SW480 (cell line): ENCODE measurements at places on chromosomes 12 and 14.

DNA sequence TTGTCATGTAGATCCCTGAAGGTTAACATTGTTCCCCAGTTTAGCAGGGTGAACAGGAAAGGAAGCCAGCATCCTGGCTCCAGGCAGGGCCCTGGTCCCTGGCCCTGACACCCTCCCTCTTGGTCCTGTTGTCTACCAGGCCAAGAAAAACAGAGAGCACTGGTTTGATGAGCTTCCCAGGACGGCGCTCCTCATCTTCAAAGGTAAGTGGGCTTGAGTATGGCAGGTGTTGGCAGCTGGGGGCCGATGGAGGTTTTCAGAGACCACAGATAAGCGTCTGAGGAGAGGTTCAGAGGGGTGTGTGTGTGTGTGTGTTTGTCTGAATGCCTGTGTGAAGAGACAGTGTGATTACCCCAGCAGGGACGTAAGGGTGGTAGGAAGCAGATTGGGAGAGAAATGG, 56.3 kb downstream of the SLC8B1 start:
- no peak for DNase-seq

- no peak for DNase-seq
Measured at GRCh38 chr12:5178571-5178970, 134.9 kb downstream of the KCNA5 start.

GRCh38 chr12:109868182-109869051, 11.9 kb downstream of the GLTP start:
- no peak for DNase-seq

DNA sequence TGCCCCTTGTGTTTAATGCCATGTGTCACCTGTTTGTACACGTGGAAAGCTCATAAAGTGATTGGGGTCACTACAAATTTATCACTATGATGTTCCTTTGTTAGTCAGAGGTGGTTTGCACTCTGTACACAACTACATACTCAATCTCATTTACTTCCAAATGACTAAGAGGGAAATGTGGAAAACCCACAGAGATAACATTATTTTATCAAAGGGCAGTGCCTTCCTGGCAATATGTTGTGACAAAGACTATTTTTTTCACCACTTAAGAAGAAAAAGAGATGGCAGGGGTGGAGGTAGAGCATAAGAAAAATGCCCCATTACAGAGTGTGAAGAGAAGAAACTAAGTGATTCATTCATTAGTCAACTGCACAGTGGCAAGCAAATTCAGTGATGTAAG, 1064.1 kb upstream of the FLRT2 start:
- DNase-seq, result no peak
